ENCODE measurements at places on chromosomes 7 and 10.

GRCh38 chr10:4719036-4719435 lies 107.0 kb upstream of the AKR1E2 start:
- DNase-seq = no peak

DNA sequence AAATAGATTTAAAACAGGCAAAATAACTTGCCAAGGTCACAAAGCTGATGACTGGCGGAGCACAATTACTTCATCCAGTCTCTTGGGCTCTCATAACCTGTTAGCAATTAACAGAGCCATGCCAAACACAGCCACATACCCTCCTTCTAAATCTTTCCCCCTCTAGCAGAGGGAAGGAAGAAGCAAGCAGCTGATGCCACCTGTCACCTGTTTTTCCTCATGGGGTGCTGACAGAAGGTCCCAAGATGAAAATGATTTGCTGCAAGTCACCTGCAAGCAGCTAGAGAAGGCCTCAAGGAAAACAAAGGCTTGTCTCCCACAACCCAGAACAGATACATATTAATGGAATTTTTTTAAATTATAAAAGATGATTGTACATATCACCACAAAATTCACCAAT lies 117.8 kb downstream of the GFRA1 start:
- DNase-seq = no peak

GRCh38 chr7:21966271-21966670 lies 20.6 kb upstream of the CDCA7L start:
- no peak for DNase-seq

DNA sequence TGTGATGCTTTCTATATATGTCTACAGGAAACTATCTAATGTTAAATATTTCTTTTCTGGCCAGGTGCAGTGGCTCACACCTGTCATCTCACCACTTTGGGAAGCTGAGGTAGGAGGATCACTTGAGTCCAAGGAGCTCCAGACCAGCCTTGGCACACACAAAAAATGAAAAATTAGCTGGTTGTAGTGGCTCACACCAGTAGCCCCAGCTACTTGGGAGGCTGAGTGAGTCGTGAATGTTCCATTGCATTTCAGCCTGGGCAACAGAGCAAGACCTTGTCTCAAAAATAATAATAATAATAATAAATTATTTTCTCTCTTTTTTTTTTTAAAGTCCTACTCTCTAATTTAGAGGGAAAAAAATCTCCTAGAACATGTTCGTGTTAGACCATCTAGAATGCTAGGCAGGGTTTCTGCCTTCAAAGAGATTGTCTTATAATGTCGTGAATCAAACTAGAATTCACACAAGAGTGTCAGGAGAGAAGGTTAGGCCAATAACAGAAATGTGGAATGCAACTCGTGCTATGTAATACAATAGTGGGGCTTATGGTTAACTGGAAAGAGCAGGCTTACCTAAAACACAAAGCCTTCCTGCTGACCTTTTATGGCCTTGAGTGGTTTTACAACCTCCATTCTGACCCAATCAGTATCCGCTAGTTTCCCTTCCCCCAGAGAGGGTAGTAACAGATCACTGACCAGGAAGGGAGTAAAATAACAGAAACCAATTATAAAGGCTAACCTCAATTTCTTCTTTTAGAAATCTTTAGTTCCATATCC lies 46.3 kb downstream of the MYOF start:
- no peak for DNase-seq

DNA sequence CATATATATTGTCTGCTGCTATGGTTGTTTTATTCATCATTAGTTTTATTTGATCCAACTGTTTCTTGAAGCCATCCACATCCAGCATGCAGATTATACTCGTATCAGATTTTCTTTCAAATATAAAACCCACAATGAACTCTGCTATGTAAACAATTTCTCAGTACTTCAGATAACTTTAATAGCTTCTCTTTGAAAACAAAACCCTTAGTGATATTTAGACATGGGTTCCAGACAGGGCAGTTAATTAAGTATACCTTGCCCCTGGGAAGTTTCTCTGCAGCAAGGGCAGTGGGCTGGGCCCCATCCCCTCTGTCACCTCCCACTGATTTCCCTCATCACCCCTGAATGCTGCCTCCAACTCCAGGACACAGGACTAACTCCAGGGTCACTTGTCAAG lies 104.3 kb downstream of the GFRA1 start:
- no peak for DNase-seq

GRCh38 chr10:69451209-69451783 lies at the start of gene TSPAN15:
TSS of gene TSPAN15 (plus strand) at chr10:69451465. CDS start at chr10:69451595, 130 bp downstream.
- DNase-seq = peak; percentile 68

GRCh38 chr7:13240349-13240748 lies 552.9 kb downstream of the ARL4A start:
- DNase-seq = no peak

DNA sequence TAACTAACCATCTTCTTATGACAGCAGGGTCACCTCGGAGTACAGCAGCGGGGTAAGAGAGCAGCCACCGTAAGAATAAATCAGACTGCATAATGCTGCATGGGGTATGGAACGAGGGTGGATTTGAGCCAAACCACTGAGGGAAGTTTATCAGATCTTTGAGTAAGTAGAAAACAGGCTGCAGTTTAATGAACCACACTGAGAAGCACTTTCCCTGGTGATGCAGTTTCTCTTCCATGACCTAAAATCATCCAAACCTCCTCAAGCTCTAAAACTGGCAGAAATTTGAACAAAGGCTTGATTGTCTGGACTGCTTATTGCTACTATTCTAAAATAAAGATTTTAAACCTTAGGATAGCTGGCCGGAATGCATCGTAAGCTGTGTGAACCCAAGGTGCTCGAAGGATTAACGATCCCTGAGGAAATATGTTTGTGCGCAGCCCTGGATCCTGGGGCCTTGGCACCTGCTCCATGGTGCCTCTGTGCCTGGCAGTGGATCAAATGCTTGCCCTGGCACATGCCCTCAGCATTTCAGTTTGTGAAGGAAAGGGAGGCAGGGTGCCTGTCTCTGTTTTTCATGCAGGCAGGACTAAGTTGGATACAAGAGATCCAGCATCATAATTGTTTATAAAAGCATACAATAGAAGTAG lies 322.7 kb downstream of the LHFPL3 start:
- no peak for DNase-seq

DNA sequence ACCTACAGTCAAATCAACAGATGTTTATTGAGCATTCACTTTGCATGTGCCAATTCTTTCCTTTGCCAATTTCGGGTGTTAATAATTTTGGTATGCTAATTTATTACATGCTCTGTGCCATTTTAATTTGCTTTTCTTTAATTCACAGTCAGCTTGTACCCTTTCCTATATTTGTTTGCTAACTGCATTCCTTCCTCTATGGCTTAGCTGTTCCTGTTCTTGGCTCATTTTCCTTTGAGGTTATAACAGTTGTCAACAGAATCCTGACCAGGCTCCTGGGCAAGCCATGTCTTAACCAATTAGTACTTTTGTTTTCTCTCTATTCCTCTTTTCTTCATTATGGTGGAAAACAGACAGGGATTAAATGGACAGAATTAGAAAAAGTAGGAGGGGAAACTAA lies 73.6 kb upstream of the RPA3 start:
- no peak for DNase-seq

DNA sequence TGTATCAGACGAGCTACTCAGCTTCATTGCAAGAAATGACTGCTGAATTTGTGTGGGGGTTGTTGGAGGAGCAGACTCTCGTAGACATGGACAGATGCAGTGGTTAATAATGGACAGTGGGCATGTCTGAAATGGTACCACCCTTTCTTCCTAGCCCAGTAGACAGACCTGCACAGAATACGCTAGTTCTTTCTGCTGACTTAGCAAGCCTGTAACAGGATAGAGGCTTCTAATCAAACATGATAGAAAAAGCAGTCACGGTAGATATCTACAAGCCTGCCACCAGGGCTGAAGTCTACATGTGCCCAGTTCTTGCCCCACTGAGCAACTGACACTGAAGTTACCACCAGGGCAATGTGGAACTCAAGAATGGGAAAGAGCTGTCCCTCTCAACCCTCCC lies 188.0 kb downstream of the FANK1 start:
- DNase-seq = no peak

DNA sequence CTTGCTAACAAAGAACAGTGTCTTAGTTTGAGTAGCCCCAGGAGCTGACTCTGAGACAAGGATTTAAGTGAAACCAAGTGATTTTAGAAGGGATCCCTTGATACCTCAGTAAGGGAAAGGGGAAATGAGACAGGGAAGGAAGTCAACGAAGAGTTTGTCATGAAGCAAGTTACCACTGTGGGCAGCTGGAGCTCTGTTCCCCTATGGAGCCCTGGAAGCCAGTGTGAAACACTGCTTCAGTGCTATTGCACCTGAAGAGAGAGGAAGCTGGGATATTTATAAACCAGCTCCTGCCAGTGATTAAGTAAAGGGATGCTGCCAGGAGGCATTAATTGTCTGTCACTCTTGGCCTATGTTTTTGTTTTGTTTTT lies 58.9 kb upstream of the WAPL start:
- no peak for DNase-seq

GRCh38 chr10:4215963-4216575 lies 431.1 kb upstream of the KLF6 start:
- no peak for DNase-seq

GRCh38 chr7:112199035-112199655 lies 7.1 kb downstream of the DOCK4 start:
- DNase-seq = no peak

- DNase-seq = no peak
These were observed 279.0 kb downstream of the ELFN1 start for GRCh38 chr7:1948887-1949680.

- DNase-seq = no peak
These were observed 24.7 kb downstream of the RRP12 start for GRCh38 chr10:97376413-97376812.

- DNase-seq = no peak
These were observed 409.4 kb downstream of the GRM8 start for GRCh38 chr7:126843336-126843735.

DNA sequence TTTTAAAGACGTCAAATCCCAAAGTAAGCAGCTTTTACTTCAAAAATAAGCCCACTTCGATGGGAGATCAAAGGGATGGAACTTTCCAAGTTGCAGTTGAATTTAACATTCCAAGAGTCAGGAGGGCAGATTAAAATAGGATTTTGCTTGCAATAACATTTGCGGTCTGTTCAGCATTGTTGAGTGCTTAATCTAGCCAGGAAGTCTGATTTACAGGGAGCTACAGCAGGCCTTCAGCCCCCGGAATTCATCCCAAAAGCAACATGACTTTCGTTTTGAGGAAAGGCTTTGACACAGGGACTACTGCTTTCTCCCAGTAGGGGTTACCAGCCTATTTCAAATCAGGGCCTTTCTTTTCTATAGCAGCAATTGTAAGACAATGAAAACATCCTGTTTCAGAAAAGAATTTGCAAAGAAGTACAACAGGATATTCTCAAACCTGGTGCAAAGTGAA lies 279.6 kb upstream of the PITRM1 start:
- no peak for DNase-seq

GRCh38 chr7:95491634-95492314 lies 6.0 kb downstream of the ASB4 start:
- no peak for DNase-seq

- no peak for DNase-seq
These were observed 174.7 kb upstream of the PDE1C start for GRCh38 chr7:32244806-32245345.

DNA sequence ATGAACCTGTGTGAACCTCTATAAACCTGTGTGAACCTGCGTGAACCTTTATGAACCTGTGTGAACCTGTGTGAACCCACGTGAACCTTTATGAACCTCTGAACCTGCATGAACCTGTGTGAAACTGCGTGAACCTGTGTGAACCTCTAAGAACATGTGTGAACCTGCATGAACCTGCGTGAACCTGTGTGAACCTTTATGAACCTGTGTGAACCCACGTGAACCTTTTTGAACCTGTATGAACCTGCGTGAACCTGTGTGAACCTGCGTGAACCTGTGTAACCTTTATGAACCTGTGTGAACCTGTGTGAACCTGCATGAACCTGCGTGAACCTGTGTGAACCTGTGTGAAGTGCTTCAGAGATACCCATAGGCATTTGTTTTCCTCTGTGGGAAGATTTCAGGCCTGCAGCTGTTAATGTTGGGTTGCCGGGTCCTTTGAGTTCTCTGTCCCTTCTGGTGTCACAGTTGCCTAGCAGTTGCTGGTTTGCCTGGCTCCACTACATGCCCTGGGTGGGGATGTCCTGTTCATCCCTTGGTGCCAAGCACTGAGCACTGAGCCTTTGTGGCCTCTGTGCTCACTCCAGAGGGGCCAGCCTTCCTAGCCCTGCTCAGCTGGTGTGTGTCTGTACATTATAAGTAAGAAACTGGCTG lies 97.9 kb downstream of the DOCK1 start:
- no peak for DNase-seq

DNA sequence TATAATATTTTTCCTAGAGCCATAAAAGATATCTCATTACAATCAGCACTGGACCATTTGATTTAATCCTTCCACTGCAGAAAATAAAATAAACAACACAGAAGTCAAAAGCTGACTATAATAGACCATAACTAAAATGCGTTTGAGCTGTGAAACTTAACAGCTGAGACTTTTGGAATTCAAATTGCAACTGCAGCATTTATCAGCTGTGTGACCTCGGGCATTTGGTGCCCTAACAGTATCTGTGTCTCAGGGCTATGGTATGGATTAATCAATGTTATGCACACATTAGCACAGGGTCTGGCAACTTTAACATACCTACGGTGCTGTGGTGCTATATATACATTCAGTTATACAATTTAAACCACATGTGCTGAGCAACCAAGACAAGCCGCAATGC lies 160.1 kb downstream of the COL28A1 start:
- DNase-seq = no peak

DNA sequence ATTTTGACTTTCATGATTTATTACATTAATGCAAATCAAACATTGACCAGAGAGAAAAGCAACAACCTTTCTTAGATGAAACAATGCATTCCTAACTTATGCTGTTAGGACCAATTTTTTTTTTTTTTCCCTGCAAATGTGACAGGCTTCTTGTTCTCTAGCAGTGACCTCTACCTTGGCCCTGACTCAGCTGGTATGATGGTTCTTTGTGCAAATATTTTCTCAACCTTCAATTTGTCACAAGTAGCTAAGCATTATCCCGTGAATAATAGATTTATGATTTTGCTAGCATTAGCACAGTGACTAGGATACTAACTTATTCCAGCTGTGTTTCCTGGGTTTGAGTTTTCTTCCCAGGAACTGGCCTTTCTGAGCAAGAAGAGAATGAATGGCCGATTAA lies 64.9 kb downstream of the PPP1R9A start:
- no peak for DNase-seq

DNA sequence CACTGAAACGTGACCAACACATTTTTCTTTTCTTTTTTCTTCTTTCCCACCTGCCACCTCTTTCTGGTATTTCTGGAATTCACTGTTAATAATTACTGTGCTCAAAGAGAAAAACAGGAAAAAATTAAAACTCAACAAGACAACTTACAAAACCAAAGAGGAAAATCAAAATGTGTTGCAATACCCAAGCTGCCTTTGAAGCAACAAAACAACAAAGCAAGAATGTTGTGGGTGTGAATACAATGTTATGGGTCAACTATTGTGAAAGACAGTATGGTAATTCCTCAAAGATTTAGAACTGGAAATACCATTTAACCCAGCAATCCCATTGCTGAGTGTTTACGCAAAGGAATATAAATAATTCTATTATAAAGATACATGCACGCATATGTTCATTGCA lies 415.1 kb downstream of the GFRA1 start:
- DNase-seq = no peak

- DNase-seq = peak; percentile 75
These were observed 1.9 kb downstream of the INA start for GRCh38 chr10:103278862-103279298.
